ENCODE measurements at places on chromosomes 16 and 17. TPM values are rescaled to one million over a fixed set of nuclear protein-coding genes. Genes with fewer than 3 reads are reported as not detected.

LITAFD gene
- not detected for total RNA-seq

OR2C1 gene
- total RNA-seq: not detected

PSMC5 gene
- 145 TPM for total RNA-seq

CACNA1G gene
- total RNA-seq: 10.0 TPM

OR4D1 gene
- 0.05 TPM for total RNA-seq

ZDHHC1 gene
- 7.8 TPM for total RNA-seq

CPNE7 gene
- 32.7 TPM for total RNA-seq

IRF8 gene
- 0.62 TPM for total RNA-seq

KRTAP17-1 gene
- not detected for total RNA-seq

OVCA2 gene
- total RNA-seq: 42.5 TPM

C17orf67 gene
- 3.4 TPM for total RNA-seq

KCNJ18 gene
- total RNA-seq: not detected

NPIPB2 gene
- total RNA-seq: 10.3 TPM

CA7 gene
- not detected for total RNA-seq

NACA2 gene
- total RNA-seq: not detected

KDM6B gene
- 19.9 TPM for total RNA-seq

TMEM106A gene
- 3.5 TPM for total RNA-seq

ATP2A3 gene
- total RNA-seq: 29.7 TPM

CFAP119 gene
- 21.0 TPM for total RNA-seq

NPIPB8 gene
- total RNA-seq: not detected

PIGQ gene
- 83.5 TPM for total RNA-seq

PRAC2 gene
- not detected for total RNA-seq

TEX14 gene
- total RNA-seq: not detected

BCL6B gene
- 0.18 TPM for total RNA-seq

All from Panc1 (cell line).